GOT3 (cell line): ENCODE measurements at places on chromosomes 2 and 18.

- no peak for DNase-seq
Observed at GRCh38 chr18:9619545-9619944, 5.2 kb upstream of the PPP4R1 start.

GRCh38 chr2:192159736-192160135 lies 35.0 kb downstream of the TMEFF2 start:
- no peak for DNase-seq

- no peak for DNase-seq
Observed at GRCh38 chr18:31875301-31875700, 67.6 kb downstream of the TRAPPC8 start.

DNA sequence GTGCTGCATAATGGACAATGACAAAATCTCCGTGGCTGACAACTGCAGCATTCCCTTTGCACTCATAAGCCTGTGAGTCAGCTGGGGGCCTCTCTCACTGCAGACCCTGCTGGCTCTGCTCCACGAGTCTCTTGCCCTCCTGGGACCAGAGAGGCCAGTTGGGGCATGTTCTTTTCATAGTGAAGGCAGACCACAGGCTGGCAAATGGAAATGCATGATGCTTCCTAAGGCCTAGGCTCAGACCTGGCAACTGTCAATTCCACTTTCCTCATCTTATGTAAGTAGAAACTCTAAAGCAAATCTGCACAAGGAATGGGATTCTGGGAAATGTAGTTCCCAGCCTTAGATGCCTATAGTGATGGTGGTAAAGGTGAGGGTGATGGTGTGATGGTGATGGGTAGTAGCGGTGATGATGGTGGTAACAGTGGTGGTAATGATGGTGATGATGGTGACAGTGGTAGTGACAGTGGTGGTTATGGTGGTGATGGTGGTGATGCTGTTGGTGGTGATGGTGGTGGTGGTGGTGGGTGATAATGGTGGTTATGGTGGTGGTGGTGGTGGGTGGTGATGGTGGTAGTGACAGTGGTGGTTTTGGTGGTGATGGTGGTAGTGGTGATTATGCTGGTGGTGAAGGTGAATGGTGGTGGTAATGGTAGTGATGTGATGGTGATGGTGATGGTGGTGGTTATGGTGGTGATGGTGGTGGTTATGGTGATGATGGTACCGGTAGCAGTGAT lies 185.8 kb upstream of the ARL4C start:
- DNase-seq: no peak

DNA sequence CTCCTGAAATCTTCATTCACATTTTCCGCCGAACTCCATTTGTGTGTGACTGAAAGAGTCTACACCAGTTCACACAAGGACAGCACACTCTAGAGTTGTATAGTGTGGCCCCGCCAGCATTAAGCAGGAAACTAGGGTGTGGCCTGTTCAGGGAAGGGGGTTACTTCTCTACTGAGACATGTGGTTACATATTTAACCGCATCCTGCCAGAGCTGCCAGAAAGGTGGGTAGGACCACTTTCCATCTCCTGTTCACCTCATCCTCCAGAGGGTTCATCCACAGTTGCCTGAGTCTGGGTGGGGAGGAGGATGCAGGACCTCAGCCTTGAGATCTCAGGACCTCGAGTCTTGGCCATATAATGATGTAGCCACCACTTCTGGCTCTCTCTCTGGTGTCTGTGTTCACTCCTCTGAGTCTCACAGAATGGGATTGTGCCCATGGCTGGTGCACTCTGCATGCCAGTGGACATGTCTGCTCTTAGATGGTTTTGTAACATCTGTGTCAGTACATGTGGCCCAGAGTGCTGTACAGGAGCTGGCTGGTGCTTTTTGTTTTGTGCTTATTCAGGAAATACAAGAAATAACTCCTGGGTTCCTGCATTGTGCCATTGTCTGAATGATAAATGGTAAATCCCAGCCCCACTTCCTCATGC lies 7.7 kb upstream of the SP140L start:
- no peak for DNase-seq

DNA sequence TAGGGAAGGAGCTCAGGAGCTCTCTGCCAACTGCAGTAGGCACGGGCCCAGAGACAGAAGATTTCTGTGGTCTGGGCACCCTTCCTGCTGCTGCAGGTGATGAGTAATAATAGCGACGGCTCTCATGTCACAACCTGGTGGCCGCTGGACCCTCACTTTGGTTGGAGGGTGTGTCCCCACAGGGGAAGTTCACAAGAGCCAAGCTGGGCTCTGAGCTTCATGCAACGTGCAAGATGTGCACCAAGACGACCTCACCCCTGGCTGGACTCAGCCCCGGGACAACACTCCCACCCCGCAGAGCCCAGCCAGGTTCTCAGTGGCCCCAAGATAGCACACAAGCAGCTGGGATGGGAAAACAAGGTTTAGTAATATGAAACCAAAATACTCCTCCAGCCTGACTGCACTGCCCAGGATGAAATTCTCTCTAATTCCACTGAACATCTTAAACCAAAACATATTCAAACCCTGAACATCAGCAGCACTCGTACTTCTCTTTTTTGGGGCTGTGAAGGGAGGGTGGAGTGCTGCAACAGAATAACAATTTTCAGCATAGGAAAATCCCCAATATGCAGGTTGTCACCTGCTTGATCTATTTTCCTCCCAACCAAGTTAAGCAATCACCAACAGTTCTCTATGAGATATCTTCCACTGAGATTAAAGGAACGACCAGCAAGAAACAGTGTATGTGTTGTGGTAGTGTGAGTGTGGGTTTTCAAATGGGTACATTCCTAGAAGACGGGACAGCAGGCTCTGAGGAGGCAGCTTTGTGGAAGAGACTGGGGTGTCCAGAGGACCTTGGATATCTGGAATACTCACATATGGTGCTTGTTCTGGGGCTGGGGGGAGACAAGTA lies 26.5 kb downstream of the BCL2 start:
- no peak for DNase-seq

GRCh38 chr18:76453057-76453561 lies 41.9 kb downstream of the ZNF516 start:
- DNase-seq: no peak

DNA sequence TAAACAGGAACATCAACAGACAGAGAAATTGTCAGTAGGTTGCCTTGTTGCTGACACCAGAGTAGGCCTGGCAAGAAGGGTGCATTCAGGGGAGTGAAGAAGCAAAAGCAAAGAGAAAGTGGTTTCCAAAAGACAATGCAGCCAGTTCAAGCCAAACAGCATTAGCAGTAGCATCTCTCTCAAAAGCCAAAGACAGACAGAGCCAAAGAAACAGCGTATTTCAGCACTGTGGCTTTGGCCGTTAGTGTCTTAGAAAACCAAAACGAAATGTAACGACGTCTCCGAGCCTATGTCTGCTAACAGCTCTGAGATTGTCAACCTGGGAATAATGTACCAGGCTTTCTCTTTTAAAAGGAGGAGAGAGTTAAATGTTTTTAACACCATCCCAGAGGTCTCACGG lies 178.6 kb downstream of the NRP2 start:
- no peak for DNase-seq

DNA sequence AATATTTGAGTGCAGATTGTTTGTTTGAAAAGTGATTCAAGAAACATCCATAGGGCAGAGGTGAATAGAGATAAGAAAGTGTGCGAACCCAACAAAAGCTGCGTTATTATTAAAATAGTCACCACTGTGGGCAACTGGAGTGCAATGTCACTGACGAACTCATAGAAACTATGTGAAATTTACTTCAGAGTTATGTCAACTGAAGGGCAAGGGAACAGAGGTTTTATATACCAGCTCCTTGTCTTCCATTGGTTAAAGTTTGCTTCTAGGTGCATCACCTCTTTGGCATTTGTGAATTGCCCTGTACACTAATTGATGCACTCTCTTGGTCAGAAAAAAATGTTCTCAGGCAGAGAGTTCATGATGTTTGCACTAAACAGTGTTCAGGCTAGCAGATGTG lies 110.5 kb upstream of the NYAP2 start:
- no peak for DNase-seq

DNA sequence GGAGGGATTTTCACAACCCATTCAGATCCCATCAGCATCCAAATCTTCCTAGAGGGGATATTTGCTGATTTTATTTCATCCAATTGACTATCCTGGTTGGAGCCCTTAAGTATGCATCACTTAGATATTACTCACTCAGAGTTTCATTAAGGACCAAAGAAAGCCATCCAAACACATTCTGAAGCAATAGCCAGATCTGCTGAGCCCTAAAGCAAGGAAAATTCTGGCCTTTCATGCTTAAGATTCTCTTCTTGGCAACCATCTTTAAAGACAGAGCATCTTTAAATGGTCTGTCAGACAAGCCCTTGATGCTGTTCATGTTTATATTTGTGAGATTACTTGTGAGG lies 40.9 kb upstream of the C1D start:
- no peak for DNase-seq

DNA sequence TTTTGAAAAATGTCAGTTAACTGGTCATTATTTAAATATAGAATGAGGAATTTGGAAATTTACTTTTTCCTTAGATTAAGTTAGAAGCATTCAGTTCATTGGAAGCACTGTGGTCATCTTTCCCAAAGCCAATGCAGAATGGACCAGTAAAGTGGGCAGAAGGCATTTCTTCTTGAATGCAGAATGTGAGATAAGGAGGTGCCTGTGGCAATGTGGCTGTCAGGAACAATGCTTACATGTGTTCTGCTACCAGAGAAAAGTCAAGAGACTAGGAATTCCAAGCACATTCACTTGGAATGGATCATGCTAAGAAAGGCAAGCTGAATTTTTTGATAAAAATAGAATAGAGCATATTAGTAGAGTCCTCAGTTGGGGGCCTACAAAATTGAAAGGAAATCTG lies 295.0 kb upstream of the KCNH7 start:
- no peak for DNase-seq

DNA sequence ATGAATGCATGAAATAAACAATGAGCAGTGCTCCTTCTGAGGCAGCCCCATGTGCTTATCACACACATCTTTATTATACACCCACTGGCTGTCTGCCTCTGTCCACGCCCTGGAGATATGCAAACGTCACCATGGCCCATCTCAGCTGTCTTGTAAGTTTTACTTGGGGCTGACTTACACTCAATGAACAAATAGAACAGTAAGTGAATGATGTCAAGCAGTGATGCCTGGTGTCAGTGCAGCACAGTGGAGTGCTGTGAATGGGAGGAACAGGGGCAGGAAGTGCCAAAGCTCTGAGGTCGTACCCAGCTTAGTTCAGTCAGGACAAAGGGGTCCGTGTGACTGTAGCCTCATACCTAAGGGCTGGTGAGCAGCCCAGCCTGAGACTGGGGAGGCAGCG lies 659.5 kb upstream of the HS6ST1 start:
- DNase-seq: no peak

GRCh38 chr18:79599441-79599931 lies 80.1 kb upstream of the CTDP1 start:
- DNase-seq: no peak

DNA sequence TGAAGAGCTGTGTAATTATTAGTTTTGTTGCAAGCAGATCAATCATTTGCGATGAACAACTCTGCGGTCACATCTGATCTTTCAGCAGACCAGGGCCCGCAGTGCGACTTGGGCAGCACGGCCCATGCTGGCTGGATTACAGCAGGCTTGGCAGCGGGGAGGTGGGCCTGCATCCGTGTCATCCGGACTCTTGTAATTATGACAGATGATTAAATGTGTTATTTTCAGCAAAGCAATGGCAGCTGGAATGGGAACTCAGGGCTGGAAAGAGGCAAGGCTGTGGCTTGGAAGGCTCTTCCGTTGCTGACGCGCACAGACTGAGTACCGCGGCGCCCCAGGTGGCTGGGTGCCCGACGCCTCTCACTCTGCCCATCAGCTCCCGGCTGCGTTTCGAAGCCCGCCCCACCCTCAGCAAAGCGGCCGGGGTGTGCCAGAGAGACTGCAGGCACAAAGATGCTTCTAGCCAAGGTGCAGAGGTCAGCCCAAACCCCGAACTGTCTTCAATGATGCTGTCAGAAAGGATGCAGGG lies 397.4 kb upstream of the SALL3 start:
- DNase-seq: no peak

- peak; percentile 43 for DNase-seq
Observed at GRCh38 chr18:3261373-3262233, at the start of gene MYL12B. TSS of gene MYL12B (plus strand) at chr18:3262133. CDS start at chr18:3272899, 10,766 bp downstream.

DNA sequence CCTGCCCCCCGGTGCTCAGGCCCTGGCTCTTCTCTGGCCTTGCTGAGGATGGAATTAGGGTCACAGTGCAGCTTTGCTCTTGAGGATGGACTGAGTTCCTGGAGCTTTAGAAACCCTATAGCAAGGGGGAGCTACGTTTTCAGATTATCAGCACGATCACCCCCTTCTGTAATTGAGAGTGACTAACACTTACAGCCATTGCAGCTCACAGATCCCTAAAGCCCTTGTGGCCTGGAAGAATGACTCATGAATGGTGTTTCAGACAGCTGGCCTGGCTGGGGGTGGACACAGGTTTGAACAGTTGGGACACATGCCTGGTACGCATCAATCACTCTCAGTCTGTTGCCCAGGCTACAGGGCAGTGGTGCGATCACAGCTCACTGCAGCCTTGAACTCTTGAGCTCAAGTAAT lies 79.7 kb upstream of the IGFBP5 start:
- DNase-seq: peak; percentile 64

GRCh38 chr18:41391616-41392595 lies 563.1 kb upstream of the PIK3C3 start:
- DNase-seq: no peak

DNA sequence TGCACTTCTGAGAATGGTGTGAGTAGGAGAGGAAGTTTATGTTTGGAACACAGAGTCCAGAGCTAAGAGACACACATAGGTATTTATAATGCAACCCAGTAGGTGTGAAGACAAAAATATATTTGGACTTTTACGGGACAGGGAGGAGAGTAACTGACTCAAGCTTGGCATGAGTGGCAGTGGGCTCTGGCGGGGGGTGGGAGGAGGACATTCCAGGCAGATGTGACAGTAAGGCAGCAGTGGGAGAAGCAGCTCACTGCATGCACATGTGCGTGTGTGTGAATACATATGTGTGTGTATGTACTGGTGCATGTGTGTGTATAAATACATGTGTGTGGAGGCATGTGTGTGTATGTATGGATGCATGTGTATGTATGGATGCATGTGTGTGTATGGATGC lies 51.4 kb downstream of the DCDC2C start:
- no peak for DNase-seq

DNA sequence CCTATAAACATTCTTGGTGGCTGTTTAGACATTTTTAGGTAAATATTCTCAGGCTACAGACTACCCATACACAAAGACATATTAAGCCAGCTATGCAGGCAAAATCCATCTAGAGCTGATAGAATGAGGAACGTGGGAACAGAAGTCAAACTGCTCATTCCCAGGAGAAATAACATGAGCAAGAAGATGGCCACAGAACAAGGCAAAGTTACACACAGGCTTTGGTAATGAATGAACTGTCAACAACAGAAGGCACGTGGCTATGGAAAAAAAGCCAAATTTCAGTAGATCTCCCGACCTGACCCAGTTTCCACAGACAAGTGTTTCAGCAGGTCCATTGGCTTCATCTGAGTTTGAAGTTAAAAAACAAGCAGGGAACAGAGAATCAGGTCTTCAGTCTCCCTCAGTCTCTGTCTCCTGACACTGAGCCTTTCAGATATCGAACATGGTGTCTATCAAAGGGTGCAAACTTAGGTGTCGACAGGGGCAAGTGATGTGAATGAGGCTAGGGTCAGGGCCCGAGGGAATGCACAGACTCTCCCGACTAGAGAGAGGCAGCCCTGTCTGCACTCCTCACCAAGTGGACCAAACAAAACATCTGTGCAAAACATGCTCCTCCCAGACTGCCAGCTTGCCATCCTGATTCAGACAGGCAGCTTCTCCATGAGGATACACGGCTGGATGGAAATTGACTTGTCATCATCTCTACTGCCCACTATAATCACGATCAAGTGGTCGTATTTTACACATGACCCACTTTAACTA lies 25.9 kb downstream of the SIGLEC15 start:
- no peak for DNase-seq

GRCh38 chr2:72929010-72929409 lies 11.7 kb downstream of the EMX1 start:
- DNase-seq: no peak
